Suppressor macrophage treated with lipopolysaccharide for 1 hour (primary cell): ENCODE measurements at places on chromosomes 13 and 19.

DNA sequence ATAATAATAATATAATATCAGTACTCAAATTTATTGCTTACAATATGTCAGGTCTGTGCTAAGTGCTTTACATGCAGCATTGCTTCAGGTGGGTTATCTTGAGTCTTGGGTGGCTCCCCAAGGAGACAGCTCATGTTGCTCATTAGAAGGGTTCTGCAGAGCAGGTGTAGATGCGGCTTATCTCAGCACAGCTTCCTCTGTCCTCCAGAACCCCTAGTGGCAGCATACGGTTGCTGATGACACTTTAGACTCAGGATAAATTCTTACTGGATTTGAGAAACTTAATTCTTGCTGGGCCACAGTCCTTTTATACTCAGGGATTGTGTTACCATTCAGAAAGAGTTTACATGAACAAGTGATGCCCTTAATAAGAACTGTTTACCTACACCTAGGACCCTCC is 8.9 kb downstream of the COG3 start:
- DNase-seq, result no peak

- no peak for DNase-seq
Observed at GRCh38 chr13:93814658-93815057, 588.1 kb downstream of the GPC6 start.

DNA sequence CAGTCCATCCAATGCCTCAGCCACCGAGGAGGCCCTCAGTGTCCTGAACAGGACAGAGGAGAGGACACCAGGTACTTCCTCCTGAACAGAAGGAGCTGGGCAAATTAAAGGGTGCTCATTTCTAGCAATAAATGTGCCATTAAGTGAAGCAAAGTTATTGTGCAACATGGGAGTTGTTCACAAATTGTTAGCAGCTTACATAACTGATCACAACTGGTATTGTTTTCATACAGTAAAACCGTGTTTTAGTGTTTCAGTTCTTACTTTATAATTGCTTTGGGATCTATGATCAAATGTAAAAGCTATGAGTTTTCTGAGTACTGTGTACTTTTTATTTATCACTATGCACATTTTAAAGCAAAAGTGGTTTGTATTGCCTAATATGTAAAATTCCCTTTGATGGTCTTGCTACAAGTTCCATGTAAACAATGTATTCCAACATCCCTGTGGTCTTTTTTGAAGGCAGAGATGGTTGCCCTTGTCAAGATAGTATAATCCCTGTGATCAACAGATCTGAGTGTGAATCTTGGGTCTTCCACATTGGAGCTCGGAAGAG is 263.1 kb downstream of the FGF14 start:
- DNase-seq, result no peak

DNA sequence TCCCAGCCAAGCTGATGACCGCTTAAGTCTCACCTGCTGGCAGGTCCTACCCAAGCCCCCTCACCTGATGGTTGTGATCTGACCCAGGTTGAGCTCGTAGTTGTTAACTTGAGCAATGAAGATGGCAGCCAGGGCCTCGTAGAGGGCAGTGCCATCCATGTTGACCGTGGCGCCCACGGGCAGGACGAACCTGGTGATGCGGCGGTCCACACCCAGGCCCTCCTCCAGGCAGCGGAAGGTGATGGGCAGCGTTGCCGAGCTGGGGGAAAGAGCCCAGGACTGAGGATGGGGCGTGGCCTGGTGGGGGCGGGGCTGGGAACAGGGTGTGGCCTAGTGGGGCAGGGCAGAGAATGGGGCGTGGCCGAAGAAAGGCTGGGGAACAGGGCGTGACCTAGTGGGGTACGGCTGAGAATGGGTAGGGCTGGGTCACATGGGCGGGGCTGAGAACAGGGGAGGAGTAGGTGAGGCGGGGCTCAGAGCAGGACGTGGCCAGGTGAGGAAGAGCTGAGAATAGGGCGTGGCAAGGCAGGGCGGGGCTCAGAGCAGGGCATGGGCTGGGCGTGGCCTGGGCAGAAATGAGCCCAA is 12.9 kb downstream of the OR7C2 start:
- DNase-seq, result no peak

DNA sequence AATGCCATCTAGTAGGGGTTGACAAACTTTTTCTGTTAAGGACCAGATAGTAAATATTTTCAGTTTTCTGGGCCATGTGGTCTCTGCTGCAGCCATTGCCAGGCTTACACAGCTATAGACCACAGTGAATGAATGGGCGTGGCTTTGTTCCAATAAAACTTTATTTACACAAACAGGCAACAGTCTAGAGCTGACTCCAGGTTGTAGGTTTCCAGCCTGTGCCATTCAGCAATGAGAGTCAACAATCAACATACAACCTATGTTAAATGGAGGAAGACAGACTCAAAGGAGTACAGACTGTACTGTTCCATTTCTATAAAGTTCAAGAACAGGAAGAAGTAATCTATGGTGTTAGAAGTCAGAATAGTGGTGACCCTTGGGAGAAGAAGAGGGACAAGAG is 15.2 kb upstream of the IZUMO2 start:
- no peak for DNase-seq

DNA sequence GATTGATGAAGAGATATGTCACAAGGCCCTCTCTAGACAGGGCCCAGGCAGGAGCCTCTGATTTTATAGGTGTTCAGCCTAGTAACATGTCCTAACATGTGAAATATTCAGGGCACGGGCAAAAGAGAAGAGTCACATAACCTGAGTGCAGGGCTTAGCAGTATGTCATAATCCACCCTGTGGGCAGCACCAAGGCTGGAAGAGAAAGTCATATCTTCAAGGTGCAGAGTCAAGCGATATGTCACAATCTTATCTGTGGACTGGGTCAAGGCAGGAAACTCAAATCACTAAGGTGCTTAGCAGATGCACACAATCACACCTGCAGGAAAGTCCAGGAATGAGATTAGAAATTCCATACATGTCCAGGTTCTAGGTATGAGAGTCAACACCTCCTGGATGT is 51.5 kb upstream of the ZNF728 start:
- DNase-seq, result no peak

- peak; percentile 87 for DNase-seq
Observed at GRCh38 chr19:40799558-40800338, 757 bp downstream of the EGLN2 start.

DNA sequence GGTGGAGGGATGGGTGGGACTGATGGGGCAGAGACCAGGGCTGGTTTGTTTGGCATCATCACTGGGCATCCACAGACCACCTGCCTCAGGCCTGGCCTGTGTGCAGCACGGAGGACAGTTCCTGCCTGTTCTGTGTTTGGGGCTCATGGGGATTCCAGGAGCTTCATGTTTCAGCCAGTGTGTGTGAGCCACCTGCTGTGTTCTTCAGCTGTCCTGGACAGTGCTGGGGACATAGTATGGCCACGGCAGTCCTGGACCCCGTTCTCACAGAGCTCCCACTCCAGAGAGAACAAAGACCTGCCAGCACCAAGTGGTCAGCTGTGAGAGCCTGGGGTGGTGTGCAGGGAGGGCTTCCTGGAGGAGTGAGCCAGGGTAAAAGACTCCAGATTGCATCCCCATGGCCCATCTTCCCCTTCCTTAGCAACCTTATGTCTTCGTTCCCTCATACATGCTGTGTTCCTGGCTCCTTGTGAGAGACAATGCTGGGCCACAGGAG is 2.0 kb upstream of the CCDC97 start:
- no peak for DNase-seq

DNA sequence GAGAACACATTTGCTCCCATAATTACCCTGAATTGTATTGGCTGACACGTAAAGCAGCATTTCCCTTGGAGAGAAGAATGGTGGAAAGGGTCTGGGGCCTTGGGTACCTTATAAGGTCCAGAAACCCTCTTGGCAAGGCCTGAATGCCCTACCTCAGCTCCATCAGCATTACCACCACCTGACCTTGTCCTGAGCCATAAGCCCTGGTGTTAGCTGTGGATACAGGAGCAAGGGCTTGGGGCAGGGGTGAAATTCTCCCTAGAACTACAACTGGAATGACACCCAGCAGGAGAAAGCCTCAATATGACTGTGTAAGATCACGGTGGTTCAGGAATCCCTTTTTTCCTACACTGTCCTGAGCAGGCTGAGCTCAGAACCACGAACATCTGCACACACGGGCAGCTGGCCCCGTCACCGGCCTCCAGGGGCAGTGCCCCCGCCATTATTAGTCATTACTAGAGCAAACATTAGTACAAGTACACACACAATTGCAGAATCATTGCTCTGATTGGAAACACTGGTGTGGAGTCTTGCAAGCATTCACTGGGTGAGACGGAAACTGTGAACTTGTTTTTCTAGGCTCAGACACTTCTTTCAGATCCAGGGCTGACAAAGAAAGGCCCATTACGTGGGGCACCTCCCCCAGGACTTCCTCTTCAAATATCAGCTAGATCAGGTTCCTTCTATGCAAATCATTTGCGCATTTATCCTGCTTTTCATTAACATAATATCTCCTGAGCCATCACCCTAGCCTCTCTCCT is 26.8 kb upstream of the MTIF3 start:
- DNase-seq, result peak; percentile 28

DNA sequence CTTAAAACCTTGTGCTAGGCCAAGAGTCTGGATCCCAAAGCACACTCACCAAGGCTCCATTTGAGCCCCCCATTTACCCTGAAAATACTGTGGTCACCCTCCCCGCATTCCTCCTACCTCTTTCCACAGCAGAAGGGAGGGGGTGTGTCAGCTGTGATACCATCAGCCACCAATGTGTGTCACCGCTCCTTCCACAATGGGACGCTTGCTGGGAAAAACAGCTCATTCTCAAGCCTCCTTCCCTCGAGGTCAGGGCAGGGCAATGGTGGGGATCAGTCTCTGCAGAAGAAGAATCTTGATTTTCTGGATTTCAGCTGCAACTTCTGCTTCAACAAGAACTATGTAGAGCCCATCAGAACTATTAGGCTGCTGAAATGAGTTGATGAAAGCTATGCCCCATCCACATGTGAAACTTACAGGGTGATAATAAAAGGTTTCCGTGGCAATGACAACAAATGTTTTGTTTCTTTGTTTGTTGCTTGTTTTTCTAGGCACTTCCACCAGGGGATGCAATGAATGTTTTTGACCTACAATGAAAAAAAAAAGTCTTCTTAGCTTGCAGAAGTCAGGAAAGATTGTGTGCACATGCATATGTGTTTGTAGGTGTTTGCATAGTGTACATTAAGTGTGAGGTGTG is 26.4 kb upstream of the ZNF507 start:
- DNase-seq, result peak; percentile 45

DNA sequence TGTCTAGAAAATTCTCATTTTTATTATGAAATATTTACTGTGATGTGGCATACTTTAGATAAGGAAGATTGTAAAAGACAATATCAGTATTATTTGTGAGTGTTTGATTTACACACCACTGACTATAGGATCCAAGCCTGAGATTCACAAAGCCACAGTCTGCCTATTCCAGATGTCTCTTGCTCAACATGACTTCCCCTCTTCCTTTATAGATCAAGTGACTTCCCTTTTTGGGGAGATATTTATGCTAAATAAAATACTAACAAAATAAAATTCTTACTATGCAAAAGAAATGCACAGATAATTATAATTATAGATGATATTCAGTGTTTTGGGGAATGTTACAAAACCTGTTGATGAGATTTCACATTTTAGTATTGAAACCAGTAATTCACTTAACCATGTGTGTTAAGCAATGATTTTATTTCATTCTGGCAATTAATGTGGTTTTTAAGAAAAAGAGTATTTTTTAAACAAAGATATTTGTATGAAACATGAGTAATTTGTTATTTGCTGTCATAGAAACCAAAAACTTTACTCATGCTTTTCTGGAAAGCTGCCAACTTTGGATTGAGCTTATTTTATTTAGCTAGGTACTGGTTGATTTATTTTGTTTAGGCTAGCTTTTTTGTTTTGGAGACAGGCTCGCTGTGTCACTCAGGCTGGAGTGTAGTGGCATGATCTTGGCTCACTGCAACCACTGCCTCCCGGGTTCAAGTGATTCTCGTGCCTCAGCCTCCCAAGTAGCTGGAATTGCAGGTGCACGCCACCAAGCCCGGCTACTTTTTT is 13.7 kb upstream of the GPR183 start:
- DNase-seq, result peak; percentile 85

DNA sequence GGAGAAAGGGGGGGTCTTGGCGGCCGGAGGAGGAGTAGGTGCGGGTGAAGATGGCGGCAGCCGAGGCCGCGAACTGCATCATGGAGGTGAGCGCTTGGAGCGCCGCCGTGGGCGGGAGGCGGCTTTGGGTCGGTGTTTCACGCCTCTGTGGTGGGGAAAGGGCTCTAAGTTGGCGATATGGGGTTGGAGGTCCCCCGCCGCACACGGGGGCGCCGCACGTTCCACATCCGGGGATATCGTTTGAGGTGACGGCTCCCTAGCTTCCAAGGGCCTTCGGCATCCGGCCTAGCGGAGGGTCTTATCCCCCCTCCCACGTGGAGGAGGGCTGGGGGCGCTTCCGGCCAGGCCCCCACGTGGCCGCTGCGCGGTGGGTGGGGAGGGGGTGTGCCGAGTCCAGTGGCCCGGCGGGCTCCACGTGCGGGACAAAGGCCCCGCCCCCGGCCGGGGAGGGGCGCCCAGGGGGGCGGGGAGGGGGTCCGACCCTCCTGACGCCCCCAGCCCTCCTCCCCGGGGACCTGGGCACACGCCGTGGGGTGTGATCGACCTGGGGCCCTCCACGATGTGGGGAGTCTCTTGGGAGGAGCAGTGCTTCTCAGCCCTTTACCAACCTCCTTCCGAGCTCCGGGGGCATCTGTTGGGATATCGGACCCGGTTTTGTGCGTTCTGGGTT is at the start of gene PRMT1:
TSS of gene PRMT1 (plus strand) at position 41 of the 670 bp plus-strand sequence. CDS start at position 51, 10 bp downstream.
- peak; percentile 45 for DNase-seq

DNA sequence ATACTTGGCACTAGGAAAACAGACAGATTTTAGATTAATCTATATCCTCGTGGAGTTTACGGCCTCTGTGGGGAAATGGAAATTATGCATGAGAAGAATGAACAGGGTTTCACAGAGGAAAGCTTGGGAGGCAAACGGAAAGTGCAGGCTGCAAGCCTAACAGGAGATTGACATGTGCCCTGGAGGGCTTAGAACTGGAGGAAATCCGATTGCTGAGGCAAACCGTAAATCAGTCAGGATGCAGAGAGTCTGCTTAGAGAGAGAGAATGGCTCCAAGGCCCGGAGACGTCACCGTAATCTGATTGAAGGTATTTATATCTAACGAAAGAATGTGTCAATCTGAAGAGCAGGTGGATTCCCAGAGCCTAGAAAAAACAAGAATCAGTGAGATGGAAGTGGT is 143.2 kb downstream of the KATNAL1 start:
- no peak for DNase-seq

- no peak for DNase-seq
Observed at GRCh38 chr19:40889366-40889765, 7.3 kb upstream of the CYP2A7 start.

DNA sequence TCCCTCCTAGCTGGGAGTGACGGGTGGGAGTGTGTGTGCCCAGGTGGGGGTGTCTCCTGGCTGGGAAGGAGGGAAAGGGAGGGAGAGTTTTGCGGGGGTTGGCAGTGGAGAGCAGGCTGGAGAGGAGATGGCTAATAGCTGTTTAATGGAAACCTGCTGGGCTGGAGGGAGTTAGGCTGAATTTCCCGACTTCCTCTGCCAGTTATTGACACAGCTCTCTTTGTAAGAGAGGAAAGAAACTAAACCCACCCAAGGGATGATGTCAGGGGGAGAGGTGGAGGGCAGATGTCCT is 10.2 kb upstream of the ILF3 start:
- DNase-seq, result peak; percentile 50
